SJSA1 (cell line): ENCODE measurements at places on chromosomes 5 and 9.

DNA sequence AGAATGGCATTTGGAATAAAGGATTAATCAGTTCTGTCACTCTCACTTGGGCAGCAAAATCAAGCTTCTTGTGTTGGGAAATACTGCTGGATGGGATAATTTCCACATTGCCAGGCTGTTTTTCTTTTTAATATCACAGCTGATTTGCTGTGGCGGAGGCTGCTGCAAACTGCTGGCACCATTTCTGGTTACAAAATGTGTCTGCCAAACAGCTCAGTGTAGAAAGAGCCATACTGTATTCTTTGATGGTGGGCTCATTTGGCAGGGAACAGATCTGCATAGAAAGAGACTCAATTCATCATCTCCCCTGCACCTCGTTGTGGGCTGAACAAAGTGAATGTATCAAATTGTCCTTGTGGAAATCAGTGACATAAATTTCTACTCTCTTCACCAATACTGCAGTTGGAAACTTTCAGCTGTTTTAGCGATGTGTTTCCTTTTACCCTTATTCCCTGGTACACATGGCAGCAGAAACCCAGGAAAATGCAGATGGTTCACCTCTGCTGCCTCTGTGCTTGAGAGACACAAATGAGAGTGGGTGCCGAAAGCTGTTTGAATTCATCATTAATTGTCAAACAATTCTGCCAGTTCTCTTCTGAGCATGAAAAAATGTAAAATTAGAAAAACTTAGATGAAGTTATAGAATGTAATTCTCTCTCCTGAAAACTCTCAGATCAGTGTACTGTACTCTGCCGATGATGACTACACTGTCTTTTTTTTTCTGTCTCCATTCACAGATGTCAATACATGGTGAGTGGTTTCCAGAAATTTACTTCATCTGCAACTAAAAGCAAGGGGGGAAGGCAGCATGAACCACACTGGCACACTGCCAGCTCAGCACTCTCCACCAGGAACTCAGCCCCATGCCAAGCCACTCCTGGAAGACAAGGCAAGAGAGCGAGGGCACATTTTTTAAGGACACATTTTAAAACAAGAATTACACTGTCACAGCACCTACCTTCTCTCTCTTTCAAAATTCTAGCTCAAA is 75.0 kb downstream of the HMHB1 start:
- peak; percentile 71 for DNase-seq

- no peak for DNase-seq
Observed at GRCh38 chr5:54678737-54679136, 161.2 kb downstream of the SNX18 start.

GRCh38 chr5:177097016-177097985 is 10.6 kb downstream of the FGFR4 start:
- no peak for DNase-seq

GRCh38 chr9:98303633-98304125 is 48.2 kb upstream of the TBC1D2 start:
- no peak for DNase-seq

DNA sequence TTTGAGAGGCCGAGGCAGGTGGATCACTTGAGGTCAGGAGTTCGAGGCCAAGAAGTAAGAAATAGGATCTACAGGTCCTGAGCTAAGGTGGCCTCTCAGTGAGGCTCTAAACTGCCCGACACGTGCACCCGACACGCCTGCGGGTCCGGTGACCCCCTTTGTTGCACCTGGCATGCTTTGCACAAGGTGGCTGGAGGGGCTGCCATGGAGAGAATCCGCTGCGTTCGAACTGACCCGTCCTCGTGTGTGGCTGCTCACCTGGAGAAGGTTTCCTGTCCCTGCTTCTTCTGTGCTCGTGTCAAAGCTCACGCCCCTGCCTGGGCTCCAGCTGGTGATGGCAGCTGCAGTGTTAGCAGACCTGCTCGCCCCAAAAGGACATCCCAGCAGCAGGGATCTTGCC is 5.7 kb upstream of the OLFM1 start:
- no peak for DNase-seq

GRCh38 chr5:80275347-80275746 is 19.5 kb upstream of the SERINC5 start:
- no peak for DNase-seq

GRCh38 chr9:117083559-117083958 is 331.3 kb downstream of the ASTN2 start:
- DNase-seq = no peak

GRCh38 chr5:179118338-179118737 is 58.2 kb downstream of the ZNF354C start:
- no peak for DNase-seq
